A549 treated with CORT108297 at 1 μM for 4 hours (cell line): ENCODE measurements at places on chromosomes 12 and 14. TPM values are rescaled to one million over a fixed set of nuclear protein-coding genes. Genes with fewer than 3 reads are reported as not detected.

EIF2S3B gene
- 0.53 to 0.88 TPM (median 0.65 TPM) in 5 replicates for total RNA-seq

CCDC177 gene
- total RNA-seq: 0.02 to 0.03 TPM in 2 of 5 replicates, not detected in the others

TEAD4 gene
- 34.2 to 49.6 TPM (median 45.4 TPM) in 5 replicates for total RNA-seq

PPP2R5E gene
- total RNA-seq: 21.5 to 26.8 TPM (median 24.0 TPM) in 5 replicates

CLEC2A gene
- not detected in 5 replicates for total RNA-seq

FGD4 gene
- total RNA-seq: 2.3 to 4.2 TPM (median 3.2 TPM) in 5 replicates

GPR132 gene
- total RNA-seq: 0.37 to 0.81 TPM (median 0.68 TPM) in 5 replicates
